ENCODE measurements at places on chromosomes 3 and 15.
A peak's percentile ranks its signal among the peaks of the same experiment; 100 is the strongest.

DNA sequence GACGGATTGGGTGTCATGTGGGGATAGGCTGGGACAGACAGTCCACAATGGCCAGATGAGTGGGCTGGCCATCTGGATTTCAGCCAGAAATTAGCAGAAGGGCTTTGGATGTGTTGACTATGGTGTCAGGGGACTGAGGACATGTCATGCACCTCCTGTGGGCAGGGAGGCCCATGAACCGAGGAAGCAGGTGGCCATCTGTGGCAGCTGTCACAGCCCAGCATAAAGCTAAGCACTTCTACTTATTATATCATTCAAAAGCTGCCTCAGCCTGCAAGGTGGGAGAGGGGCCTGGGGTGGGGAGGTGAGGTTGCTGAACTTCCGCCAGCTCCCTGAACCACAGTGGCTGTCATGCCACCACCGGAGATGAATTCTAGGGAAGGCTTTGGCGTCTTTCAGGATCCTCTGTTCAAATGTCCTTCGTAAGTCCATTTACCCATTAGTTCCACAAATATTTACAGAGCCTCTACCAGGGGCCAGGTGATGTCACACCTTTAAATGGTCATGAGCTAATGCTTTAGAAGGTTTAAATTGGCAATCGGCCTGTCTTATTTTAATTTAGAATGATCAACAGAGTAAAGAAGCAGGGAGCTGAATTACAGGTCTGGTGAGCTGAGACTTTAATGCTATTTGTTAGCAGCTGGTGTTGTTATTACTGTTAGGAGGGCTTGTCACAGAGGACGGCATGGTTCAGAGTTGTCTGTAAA lies 23.6 kb upstream of the CAV3 start:
- no peak for DNase-seq

GRCh38 chr15:42194513-42194912 lies 13.6 kb downstream of the VPS39 start:
- no peak for DNase-seq

- DNase-seq, result no peak
These were observed 80.6 kb downstream of the PCOLCE2 start for GRCh38 chr3:142808103-142808917.

DNA sequence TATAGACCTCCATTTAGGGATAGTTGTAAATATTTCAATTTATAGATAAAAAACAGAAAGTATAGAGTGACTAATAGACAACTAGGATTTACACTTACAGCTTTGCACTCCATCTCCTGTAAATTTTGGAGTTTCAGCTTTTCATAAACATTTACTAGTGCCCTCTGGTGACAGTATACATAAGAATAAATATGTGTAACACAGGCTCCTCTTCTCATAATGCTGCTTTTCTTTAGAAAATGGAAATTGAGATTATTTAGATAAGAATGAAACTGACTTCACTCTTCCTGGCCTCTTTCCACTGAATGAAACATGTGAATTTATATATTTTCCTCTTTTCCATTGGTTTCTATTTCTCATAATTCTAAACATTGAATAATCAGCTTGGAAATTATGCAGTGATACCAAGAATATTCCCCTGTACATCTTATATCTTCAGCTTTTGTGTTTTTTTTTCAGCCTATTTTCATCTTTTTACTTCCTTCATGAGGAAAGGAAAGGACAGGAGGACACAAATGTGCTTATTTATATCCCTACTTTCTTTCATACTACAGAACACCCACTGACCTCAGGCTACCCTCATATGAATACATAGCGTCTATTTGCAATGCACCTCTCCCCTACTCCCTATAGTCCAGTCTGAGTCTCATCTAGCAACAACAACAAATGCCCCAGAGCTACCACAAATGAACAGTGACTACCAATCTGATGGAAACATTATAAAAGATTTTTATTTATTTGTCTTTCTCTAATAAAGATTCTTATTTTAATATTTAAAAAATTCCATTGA lies 103.1 kb upstream of the CCDC39 start:
- DNase-seq, result no peak

GRCh38 chr3:38154033-38154494 lies 11.3 kb upstream of the OXSR1 start:
- DNase-seq, result no peak

DNA sequence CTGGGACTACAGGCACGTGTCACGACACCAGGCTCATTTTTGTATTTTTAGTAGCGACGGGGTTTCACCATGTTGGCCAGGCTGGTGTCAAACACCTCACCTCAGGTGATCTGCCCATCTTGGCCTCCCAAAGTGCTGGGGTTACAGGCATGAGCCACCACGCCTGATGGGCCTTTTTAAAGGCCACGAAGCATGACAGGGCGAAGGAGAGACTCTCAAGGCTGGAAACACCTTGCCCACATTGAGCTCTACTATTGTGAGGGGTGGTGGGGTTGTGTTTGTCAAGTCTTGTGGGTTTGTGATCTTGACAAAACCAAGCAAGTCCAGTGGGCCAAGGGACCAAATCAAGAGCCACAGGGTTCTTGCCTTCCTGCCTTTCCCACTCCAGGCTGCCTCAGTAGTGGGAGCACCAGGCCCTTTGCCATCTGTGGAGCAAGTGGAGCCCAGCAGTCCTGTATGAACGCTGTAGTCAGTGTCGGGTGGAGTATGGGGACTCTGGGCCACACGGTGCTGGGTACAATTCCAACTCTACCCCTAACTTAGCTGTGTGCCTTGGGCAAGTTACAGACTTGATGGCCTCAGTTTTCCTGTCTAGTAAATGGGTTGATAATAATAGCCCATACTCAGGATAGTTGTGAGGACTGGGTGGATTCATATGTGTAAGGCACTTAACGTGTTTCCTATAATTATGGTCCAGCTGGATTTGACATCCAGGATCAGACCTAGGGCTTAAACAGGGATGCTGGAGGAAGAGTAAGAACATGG lies 33.3 kb downstream of the EDEM1 start:
- no peak for DNase-seq

DNA sequence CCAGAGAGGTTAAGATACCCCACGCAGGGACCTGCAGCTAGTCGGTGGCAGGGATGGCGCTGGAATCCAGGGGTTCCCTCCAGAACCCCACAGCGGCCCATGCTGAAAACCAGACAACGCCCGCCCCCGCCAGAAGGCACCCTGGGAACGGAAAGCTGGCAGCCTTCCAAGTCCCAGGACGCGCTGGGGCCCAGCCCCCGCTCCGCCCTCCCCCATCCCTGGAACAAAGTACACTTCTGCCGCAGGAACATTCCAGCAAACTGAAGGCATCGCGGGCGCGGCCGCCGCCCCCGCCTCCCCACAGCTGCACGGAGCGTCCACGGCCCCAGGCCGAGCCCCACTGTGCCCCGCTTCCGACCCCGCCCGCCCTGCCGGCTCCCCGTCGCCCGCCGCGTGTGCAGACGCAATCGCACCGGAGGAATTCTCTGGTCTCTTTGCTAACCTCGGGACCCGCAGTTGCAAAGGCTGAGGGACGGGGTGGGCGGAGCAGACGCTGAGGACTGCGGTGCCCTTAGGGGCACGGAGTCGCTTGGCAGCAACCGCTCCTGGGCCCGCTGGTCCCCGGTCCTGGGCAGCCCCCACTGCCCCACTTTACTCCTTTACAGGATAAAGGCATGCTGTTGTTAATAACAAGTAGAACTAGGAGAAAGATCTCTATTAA lies 44.8 kb upstream of the RNU6-1 start:
- peak; percentile 88 for DNase-seq

GRCh38 chr3:106176734-106177133 lies 307.9 kb upstream of the CBLB start:
- no peak for DNase-seq

- DNase-seq, result no peak
These were observed 102.2 kb downstream of the ABI3BP start for GRCh38 chr3:100891033-100891432.

DNA sequence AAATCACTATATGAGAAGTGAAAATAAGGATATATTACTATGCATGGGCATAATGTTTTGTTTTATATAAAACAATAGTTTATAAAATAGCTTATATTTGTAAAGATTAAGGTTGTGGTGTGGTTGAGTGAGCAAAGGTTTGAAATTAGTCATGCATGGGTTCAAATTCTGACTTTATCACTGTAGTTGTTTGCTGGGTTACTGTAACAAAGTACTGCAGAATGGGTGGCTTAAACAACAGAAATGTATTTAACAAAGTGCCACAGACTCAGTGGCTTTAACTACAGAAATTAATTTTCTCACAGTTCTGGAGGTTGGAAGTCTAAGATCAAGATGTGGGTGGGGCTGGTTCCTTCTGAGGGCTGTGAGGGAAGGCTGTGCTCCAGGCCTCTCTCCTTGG lies 184.8 kb upstream of the THRB start:
- no peak for DNase-seq

DNA sequence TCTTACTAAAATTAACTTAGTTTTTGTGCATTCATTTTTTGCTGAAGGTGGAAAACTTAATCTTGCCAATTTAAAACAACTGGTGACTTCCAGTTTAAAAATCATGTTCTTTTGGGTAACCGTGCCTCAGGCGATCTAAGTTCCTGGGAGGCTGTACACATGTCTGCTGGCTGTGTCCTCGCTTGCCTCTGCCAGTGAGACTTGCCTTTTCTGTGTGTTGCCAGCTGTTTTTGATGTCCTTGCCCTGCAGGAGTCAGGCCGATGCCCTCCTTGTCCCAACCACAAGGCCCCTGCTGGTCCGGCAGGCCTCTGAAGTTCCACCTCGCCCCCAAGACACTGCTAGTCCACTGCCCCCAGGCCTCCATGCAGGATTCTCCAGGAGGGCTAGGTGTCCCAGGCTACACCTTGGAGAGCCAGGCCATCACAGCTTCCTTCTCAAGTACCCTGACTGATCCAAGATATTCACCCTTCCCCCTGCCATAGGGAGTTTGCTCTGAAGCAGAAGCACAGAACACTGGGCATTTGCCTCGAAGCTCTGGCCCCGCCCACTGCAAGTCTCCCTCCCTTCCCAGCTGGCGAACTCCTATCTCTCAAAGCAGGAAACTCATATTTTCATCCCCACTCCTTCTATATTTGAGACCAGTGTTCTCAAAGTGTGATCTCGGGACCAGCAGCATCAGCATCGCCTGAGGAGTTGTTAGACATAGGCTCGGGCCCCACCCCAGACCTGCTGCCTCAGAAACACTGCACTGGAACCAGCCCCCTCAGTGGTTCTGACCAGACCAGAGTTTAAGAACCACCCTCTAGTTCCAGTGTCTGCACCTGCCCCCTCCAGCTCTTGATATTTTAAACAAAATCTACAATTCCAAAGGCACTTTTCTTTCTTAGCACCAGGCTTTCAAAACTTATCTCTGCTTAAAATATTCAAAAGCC lies 185.8 kb upstream of the UBE2E1 start:
- DNase-seq, result no peak

GRCh38 chr3:190101320-190102011 lies 19.2 kb downstream of the P3H2 start:
- DNase-seq, result no peak

- peak; percentile 71 for DNase-seq
These were observed 5.9 kb downstream of the SYNM start for GRCh38 chr15:99110581-99111320.

DNA sequence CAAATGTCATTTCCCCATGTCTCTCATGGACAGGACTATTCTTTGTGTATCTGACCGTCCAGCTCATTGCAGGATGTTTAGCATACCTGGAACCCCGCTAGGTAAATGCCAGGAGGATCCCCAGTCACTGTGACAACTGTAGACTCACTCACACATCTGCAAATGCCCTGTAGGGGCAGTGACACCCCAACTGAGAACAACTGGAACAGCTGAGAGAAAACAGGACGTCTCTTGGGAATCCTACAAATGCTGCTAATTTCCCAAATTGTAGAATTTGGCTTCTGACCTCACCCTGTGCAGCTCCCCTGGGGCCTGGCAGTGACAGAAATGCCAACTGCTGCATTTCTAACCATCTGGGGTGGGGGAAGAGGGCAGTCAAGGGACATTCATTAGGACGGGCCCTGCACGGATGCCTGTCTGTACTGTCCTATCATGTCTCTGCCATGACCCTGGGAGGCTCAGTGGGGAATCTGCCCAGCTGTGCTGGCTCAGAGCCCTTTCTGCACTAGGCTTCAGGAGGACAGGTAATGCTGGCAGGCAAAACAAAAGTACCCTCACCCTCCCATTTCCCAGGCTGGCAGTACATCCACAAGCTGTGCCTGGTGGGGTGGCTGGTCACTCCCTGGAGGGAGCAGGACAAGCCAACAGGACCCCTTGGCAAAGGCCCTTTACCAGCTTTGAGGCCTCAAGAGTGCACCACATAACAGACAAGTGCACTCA lies 30.4 kb downstream of the RAB6B start:
- DNase-seq, result no peak

DNA sequence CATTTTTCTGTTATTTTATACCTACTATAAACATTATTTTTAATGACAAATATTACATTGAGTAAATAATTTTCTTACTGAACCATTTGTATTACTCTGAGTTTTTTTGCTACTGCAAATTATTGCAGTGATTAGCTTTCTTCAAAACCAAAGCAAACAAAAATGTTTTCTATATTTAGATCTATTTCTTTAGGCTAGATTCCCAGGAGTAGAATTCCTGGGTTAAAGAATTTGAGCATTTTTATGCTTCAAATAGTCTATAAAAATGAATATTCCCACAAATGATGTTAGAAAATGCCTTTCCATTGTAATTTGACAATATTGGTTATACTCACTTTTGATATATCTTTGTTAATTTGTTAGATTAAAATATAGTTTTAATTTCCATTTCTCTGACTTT lies 76.8 kb downstream of the LEKR1 start:
- no peak for DNase-seq

DNA sequence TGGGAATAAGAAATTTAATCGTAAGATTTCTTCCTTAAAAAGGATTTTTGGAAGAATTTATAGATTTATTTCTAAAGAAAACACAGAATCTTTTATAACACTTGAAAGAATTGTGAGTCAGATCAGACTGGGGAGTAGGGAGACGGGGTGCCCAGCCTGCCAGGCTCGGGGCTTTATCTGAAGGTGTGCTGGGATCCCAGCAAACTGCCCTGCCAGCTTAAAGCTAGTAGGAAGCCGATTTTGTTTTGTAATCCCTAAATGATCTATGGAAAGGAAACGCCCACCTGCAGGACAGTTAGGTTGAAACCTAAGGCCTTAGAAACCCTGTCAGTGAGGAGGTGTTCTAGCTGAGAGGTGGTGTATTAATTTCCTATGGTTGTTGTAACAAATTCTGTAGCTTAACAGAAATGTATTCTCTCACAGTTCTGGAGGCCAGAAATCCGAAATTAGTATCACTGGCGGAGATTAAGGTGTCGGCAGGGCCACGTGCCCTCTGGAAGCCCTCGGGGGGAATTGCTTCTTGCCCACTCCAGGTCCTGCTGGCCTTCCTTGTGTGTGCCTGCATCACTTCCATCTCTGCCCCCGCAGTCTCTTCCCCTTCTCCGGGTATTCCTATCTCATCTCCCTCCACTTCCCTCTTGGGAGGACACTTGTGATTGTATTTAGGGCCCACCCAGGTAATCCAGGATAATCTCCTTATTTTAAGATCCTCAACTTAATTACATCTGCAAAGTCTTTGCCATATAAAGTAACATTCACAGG lies 19.3 kb upstream of the RAB6B start:
- DNase-seq, result no peak

Data from ascending aorta (tissue), 2 donors.